ENCODE measurements at places on chromosomes 2 and 18.
A peak's percentile ranks its signal among the peaks of the same experiment; 100 is the strongest.

DNA sequence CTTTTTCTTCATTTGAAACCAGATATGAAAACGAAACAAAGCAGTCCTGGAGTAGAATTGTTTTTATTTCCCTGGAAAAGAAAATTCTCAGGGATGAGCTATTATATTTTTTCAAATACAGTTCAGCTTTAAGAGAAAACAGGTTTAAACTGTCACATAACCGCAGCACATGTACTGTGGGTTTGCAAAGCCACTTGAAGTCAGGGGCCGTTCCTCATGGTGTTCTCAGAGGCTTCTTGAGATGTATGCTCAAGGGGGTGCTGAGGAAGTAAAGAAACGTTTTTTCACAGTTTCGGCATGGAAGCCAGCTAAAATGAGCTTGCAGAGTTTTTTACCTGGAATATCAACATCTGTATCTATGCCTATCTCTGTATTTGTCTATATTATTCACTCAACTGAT is 225.3 kb downstream of the MC4R start:
- DNase-seq = no peak

DNA sequence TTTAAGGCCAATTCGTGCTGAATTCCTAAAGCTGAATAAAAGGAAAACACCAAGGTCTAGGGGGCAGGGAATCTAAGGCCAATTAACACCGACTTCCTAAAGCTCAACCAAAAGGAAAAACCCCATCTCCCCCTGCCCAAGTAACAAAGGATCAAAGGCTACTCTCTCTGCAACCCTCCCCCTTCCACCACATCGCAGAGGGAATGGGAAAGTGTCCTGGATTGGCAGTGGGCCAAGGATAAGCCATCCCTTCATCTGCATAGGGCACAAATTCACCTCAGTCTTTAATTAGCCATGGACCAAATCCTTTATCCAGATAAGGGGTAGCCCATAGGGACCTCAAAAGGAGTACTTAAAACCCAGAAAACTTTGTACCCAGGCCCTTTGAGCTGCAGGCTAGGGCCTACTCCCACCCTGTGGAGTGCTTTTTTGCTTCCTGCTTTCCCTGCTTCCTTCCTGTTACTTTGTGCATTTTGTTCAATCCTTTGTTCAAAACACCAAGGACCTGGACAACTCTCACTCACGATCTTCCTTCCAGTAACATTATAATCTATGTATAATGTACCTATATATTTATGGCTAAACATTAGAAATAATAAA is 2119.8 kb upstream of the CELF4 start:
- DNase-seq = no peak

- DNase-seq = peak; percentile 48
Observed at GRCh38 chr18:75211953-75212750, 1.6 kb downstream of the TSHZ1 start.

GRCh38 chr18:37778417-37779165 is 213.0 kb upstream of the CELF4 start:
- DNase-seq = peak; percentile 82

DNA sequence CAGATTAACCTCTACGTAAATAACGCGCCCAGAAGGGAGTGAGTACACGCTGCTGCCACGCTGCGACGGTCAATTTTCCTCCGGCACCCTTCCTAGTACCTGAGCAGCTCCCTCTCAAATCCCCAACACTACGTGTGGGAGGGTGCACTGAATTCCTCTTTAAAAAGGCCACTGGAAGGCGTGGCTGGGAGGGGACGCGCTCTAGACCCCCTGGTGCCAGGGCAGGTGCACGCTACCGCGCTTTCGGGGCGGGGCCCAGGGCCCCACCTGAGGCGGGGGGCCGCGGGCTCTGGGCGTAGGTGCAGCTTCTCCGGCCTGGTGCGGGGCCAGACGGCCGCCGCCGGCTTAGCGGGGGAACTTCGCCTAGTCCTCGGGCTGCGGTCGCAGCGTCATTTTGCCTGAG is 668 bp upstream of the ANKRD12 start:
- no peak for DNase-seq

DNA sequence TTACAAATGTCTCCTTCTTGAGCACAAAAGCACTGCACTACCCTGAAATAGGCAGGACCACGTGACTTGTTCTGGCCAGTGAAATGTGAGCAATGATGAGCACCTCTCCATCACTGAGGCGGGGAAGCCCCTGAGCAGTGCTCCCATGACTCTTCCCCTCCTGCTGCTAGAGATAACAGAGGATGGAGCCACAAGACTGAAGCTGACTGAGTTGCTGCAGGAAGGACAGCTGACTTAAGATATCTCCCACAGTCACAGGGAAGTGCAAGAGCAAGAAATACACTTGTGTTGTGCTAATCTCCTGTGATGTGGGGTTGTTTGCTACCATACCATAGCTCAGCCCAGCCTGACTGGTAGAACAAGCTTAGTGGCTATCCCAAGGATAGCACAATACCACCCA is 38.7 kb downstream of the STK39 start:
- no peak for DNase-seq

- no peak for DNase-seq
Observed at GRCh38 chr2:149703281-149703680, 115.7 kb upstream of the MMADHC start.

GRCh38 chr2:219551441-219552381 is 7.9 kb downstream of the TMEM198 start:
- DNase-seq = peak; percentile 59

GRCh38 chr2:86788165-86788564 is 2.5 kb downstream of the CD8A start:
- DNase-seq = no peak

DNA sequence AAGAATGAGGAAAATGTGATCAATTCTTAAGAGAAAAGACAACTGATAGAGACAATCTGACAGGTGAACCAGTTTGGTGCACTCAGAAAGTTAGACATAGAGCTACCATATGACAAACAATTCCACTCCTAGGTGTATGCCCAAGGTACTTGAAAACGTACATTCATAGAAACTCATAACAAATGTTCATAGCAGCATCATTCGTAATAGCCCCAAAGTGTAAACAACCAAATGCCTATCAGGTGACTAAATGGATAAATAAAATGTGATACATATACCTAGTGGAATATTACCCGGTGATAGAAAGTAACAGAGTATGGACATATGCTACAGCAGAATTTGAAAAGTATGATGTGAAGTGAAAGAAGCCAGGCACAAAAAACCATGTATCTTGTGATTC is 149.3 kb upstream of the TRIB2 start:
- DNase-seq = no peak

DNA sequence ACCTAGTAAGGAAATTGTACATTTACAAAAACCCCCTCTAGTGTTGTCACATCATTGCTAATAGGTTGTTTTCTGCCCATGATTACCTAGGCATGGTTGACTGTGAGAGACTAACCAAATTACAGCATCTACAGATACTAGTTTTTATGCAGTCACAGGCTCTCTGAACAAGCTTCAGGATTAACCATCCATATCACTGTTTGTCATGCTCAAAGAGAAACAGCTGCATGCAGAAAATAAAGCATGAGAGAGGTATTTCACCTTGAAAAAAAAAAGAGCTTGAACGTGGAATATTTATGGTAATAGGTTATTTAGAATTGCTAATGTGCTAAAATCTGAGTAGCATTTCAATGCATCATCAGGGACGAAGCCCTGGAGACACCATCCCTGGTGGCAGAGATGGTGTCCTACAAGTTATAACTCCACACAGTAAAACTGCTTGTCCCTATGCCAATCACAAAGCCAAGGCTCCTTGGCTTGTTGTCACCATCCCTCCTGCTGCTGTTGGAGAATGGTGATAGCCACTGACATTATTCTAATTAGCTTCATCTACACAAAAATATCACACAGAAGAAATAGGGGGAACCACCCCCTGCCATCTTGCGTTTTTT is 5.4 kb downstream of the NEB start:
- no peak for DNase-seq

DNA sequence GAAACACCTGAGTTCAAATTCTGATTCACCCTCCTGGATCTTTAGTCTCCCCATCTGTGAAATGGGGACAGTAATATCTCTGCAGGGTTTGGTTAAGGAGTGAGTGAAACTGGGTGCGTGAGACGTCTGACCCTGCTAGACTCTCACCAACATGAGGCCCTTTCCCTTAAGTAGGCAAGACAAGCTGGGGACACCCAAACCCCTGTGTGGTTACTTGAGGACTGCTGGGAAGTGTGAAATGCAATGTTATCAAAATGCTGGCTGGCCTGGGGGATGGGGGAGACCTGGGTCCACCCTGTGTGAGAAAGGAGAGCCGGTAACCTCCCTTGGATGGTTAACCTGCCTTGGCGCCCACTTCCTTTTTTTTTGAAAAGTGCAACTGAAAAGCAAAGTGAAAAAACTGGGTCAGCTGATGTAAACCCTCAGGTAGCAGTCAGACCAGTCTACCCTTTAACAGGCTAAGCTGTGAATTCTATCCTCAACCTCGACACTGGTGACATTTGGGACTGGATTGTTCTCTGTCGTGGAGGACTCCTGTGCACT is 82.3 kb downstream of the INPP5D start:
- DNase-seq = no peak

- DNase-seq = no peak
Observed at GRCh38 chr2:67834482-67834881, 228.3 kb downstream of the C1D start.

DNA sequence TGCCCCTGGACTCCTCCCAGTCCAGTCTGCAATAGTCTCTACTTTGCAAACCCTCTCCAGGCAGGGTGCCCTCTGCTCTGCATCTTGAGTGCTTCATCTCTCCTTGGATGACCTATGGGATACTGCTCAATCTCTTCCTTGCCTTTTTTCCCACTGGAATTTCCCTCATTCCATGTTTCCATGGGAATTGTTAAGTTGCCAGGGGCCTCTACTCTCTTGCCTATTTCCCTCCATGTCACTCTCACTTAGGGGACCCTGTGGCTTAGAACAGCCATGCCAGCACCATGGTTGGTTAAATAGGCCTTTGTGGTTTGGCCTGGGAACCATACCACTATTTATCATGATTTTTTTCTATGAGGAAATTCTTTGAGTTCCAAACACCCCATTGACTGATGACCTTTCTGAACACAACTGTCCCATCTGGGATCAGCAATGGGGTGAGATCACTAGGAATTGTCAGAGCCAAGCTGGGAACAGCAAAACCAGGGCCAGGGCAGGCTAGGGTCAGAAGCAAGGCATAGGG is 91.4 kb upstream of the RBMS1 start:
- DNase-seq = no peak

GRCh38 chr2:137000811-137001210 is 235.5 kb downstream of the THSD7B start:
- DNase-seq = no peak

GRCh38 chr2:174903264-174903556 is 102.0 kb downstream of the CHN1 start:
- no peak for DNase-seq

GRCh38 chr2:8314063-8314462 is 367.8 kb upstream of the ID2 start:
- DNase-seq = no peak

DNA sequence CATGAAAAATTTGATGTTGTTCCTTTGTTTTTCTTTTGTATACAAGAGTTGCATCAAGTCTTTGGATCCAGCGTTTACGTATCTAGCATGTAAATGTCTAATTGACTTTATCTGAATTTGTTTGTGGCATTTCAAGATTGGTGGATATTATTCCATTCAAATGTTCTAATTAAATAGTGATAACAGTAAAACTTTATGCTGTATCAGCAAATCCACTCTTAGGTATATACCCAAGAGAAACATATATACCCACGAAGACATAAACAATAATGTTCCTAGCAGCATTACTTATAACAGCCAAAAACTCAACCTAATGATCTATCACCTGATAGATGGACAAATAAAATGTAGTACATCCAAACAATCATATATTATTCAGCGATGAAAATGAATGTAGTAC is 579.4 kb upstream of the LRATD1 start:
- no peak for DNase-seq

GRCh38 chr2:173999272-173999671 is 34.1 kb upstream of the SP3 start:
- DNase-seq = no peak

DNA sequence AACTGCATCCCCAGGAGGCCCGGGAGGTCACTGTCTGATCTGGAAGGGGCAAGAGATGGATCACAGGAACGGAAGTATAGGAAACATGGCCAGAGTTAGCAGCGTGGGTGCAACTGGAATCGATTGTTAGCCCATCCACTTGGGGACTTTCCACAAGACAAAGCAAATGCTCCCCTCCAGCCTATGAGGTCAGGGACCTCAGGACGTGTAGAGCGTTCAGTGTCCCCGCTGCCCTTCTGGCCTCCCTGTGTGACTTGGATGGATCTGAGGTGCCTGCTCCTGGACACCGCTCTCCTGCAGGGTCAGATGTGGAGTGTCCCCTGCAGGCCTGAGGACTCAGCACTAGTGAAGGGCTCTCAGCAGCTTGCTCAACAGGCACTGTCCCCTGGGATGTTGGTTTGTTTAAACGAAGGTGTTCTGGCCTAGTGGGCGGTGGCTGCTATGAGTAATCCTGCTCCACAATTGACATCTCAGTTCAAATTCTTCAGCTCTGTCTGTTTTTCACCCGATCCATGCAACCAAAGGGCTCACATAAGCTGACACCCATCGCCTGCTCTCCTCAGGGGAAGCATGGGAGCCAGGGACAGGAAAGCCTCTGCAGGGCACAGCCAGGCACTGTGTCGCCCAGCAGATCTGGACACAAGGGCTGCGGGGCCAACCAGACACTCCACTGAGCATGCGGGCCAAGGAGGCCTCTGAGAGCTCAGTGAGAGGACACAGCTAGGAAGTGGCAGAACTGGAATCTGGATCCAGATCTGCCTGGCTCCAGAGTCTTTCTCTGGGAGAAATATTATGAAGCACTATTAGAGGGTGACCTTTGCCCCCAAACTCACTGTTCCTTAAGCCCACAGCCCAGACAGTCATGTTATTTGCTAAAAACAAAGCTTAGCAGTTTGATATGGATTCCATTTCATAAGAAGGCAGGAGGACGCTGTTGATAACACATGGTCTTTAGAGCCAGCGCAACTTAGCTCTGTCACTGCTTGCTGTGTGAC is 78.5 kb downstream of the RHOB start:
- DNase-seq = no peak

GRCh38 chr2:218285604-218286003 is 6.7 kb downstream of the TMBIM1 start:
- no peak for DNase-seq

- DNase-seq = no peak
Observed at GRCh38 chr2:26640781-26641564, at the start of gene CIB4. Gene CIB4, minus strand, starts transcription at chr2:26641366. Its CDS starts 52 bp downstream, at chr2:26641314.

GRCh38 chr2:64666810-64667438 is 13.2 kb upstream of the SERTAD2 start:
- no peak for DNase-seq

GRCh38 chr2:145305889-145306288 is 786.0 kb upstream of the ZEB2 start:
- peak; percentile 17 for DNase-seq

DNA sequence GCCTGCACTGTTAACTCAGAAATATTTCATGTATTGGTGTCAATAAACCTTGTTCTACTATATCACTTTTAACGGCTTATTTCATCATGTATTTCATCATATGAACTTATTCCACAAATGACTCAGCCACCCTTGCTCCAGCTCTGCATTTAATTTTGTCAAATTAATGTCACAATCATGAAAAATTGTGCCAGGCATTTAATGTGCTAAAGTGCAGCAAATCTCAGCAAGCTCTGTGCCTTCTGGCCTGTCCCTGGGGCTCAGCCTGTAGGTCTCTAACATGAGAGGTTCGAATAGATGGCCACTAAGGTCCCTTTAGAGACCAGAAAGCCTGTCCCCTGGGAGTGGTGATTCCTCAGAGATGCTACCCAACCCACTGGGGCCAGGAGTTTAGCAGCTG is 28.6 kb downstream of the BOD1L2 start:
- no peak for DNase-seq

GRCh38 chr2:225402210-225402776 is 2.8 kb downstream of the NYAP2 start:
- no peak for DNase-seq
